ENCODE measurements at places on chromosomes 5 and 9. TPM values are rescaled to one million over a fixed set of nuclear protein-coding genes. Genes with fewer than 3 reads are reported as not detected.

DNA sequence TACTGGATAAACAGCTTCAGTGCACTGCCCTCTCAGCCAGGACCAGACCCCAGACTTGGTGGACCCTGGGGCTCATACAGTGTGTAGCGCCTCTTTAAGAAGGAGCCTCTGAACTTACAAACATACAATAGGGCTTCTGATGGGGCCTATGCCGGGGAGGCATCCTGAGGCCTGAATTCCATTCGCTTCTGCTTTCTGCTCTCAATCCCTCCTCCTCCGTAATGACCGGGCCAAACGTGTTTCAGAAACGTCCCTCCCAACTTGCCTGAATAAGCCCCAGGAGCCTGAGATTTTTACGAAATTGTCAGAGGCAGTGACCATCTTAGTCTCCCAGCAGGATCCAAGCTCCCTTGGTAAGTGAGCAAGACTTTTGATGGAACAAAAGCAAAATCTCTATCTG, 128.1 kb upstream of the BOD1 start:
- DNase-seq = no peak

DNA sequence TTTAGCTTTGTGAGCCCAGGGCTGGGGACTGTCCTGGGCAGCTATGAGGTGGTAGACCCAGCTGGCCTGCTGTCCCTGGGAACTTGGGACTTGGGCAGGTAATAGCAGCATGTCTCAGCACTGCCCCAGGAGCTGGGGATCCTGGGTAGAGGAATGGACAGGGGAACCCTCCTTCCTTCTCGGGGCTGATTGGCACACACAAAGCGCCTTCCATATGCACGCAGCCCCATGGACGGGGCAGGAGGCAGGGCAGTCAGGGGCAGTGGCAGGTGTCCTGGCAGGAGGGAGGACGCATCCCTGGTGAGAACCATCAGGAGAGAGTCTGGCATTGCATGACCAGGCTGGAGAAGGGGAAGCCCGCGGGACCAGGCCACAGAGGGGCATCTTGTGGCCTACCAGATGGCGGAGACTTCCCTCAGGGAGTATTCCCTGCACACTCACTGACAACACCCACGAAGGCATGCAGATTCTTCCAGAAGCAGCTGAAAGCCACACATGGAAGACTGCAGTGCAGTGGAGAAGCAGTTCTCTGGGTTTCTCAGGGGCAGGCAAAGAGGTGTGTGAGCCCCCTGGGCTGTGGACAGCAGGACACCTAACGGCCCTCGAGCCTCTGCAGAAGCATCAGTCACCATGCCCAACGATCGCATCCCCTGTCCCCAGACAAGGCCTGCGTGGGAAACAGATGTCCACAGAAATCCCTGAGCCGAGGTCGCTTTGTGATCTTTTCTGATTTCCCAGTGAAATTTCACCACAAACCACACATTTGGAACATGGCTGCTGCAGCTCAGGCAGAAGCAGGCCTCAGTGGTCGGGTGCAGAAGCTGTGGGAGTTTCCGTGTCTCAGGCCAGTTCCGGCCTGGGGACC, 7.0 kb upstream of the NKD2 start:
- DNase-seq = peak; percentile 4

FGD3 gene
- total RNA-seq = 6.2 TPM

PLAA gene
- total RNA-seq = 36.5 TPM

- DNase-seq = no peak
Observed at GRCh38 chr5:66164044-66164790, 20.1 kb downstream of the SREK1 start.

PRUNE2 gene
- 78.9 TPM for total RNA-seq

SV2C gene
- total RNA-seq = 0.28 TPM

PCDHB10 gene
- 3.5 TPM for total RNA-seq

GRCh38 chr9:134040781-134041648, 15.7 kb downstream of the BRD3OS start:
- DNase-seq = no peak

TAF11L6 gene
- not detected for total RNA-seq

DNA sequence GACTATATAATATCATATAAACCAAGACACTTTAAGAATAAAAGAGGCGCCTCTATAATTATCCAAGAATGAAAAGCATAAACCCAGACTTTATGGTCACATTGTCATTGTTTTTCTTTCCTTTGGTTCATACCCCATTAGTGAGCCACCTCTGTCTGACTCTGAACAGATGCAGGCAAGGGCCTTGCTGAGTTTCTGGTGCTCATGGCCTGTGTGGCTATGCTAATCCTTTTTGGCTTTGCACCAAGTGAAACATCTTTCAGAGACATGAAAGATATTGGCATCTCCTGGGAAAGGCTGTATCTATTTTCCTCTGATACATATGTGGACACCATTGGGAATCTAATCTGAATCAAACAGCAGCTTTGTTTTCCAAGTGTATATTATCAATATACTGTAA, 222.5 kb downstream of the CHSY3 start:
- no peak for DNase-seq

- no peak for DNase-seq
Observed at GRCh38 chr5:141677415-141677814, 4.6 kb downstream of the ARAP3 start.

DNA sequence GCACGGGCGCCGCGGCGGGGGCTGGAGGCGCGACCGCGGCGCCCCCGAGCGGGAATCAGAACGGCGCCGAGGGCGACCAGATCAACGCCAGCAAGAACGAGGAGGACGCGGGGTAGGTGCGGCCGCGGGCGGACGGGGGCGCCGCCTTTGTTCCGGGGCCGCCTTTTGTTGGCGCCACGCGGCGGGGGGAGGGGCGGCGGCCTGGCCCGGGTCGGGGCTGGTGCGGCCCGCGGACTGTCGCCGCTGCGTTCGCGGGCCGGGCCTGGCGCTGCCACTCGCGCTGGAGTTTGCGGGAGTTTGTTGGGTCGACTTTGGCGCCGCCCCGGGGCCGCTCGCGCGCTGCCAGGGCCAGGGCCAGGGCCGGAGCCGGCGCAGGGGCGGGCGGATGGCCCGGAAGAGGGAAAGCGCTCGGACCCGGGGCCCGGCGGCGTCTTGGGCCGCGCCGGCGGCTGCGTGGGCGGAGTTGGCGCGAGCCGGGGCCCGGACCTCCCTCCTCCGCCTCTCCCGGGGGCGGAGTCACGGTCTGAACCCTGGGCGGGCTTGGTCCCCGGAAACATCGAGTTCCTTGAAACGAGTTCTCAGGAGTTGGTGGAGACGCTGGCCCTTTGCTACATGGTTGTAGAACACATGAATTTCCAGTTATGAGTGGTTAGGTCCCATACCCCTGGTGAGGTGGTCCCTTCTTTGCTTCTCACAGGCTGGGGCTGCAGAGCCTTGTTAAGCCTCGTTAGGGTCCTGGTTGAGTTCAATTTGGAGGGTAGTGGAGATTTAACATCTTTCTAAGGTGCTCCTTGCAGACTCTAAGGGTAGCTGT, 809 bp downstream of the HNRNPAB start:
- DNase-seq = peak; percentile 75

- no peak for DNase-seq
Observed at GRCh38 chr9:136665704-136666371, 3.1 kb downstream of the EGFL7 start.

- no peak for DNase-seq
Observed at GRCh38 chr9:101706261-101706798, 32.1 kb downstream of the GRIN3A start.

DNA sequence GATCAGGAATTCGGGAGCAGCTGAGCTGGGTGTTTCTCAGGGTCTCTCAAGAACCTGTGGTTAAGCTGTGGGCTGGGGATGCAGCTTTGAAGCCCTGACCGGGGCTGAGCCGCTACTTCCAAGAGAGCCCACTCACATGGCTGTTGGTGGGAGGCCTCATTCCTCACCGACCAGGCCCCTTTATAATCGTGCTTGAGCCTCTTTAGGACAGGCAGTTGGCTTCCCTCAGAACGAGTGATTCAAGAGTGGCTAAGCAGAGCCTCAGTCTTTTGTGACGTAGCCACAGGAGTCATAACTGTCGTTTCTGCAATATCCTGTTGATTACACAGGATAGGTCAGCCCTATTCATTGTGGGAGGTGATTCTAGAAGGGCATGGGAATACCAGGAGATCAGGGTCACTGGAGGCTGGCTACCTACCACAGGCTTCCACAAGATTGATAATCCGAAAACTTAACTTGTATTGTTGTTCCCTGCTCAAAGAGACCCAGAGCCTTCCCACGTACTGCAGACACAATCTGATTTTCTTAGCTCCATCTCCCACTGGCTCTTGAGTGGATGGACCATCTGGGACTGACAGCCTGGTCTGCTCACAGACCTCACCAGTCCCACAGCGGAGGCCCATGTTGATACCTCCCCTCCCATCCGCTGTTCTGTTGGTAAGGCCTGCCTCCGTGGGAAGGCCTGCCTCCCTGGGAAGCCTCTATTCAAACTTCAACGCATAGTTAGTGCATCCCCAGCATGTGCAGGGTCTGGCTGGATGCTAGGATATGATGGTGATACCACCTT, 3.0 kb upstream of the ERGIC1 start:
- DNase-seq = no peak

GRCh38 chr9:35406183-35406959, 83.5 kb upstream of the RUSC2 start:
- peak; percentile 69 for DNase-seq

DMRTA1 gene
- total RNA-seq = 5.5 TPM

- DNase-seq = no peak
Observed at GRCh38 chr5:13591621-13592020, 352.9 kb downstream of the DNAH5 start.

DNA sequence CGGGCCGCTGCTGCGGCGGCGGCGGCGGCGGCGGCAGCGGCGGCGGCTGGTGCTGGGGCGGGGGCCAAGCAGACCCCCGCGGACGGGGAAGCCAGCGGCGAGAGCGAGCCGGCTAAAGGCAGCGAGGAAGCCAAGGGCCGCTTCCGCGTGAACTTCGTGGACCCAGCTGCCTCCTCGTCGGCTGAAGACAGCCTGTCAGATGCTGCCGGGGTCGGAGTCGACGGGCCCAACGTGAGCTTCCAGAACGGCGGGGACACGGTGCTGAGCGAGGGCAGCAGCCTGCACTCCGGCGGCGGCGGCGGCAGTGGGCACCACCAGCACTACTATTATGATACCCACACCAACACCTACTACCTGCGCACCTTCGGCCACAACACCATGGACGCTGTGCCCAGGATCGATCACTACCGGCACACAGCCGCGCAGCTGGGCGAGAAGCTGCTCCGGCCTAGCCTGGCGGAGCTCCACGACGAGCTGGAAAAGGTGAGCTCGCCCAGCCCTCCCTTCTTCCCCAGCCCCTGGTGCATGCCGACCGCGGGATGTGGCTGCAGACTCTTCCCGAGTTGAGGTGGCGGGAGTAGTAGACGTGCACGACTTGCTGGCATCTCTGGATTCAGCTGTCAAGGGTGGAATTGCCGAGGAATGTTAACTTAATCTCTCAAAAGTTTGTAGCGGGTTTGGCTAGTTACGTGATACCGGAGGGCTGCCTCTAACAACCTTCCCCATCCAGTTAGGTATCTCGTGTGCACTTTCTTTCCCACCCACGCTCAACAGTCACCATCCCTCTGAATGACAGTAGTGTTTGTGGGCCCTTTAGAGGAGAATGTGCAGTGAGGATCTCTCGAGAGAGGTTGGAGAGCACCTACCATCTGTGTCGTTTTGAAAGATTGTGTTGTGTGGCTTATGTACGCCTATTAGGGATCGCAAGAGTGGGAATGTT, 932 bp downstream of the SLC12A2 start:
- DNase-seq = peak; percentile 14
